Muscle of back (tissue), 13 donors: ENCODE measurements at places on chromosomes 4 and X.

- DNase-seq = peak; percentile 69
Observed at GRCh38 chr4:80058740-80059139, 14.3 kb downstream of the ANTXR2 start.

- no peak for DNase-seq
Observed at GRCh38 chr4:609400-610050, 15.8 kb upstream of the PDE6B start.

DNA sequence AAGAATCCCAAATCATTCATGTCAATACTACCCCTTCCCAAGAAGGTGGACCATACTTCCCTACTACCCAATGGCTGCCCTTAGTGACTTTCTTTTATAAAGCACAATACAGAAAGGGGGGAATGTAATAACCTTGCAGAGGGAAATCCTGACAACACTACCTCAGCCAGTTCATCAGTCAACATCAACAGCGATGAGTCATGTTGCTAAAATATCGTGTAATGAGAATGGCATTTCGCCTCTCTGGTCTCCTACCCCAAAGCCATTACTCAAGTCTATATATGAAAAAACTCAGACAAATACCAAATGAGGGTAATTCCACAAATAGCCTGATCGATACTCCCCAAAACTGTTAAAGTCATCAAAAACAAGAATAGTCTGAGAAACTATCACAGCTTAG, 3.3 kb upstream of the MAGEA8 start:
- no peak for DNase-seq

GRCh38 chrX:4173743-4174142, 460.3 kb upstream of the PRKX start:
- DNase-seq = no peak

- DNase-seq = no peak
Observed at GRCh38 chrX:9577555-9577954, 112.7 kb downstream of the TBL1X start.

- no peak for DNase-seq
Observed at GRCh38 chrX:131827935-131828334, 195.2 kb upstream of the STK26 start.

DNA sequence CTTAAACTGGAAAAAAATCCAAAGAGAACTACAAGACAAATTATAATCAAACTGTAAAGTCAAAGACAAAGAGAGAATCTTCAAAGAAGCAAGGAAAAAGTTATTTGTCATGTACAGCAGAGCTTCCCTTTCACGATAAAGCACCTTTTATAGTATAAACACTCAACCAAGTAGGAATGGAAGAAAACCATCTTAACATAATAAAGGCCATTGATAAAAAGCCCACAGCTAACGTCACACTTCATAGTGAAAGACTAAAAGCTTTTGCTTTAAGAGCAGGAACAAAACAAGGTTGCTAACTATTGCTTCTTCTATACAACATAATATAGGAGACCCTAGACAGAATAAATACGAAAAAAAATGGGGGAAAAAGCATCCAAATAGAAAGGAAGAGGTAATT, 595.7 kb upstream of the POU3F4 start:
- DNase-seq = no peak

- DNase-seq = no peak
Observed at GRCh38 chr4:22574880-22575279, 59.0 kb upstream of the ADGRA3 start.
